Suppressor macrophage treated with lipopolysaccharide for 1 hour (primary cell): ENCODE measurements at places on chromosomes 13 and 19.

DNA sequence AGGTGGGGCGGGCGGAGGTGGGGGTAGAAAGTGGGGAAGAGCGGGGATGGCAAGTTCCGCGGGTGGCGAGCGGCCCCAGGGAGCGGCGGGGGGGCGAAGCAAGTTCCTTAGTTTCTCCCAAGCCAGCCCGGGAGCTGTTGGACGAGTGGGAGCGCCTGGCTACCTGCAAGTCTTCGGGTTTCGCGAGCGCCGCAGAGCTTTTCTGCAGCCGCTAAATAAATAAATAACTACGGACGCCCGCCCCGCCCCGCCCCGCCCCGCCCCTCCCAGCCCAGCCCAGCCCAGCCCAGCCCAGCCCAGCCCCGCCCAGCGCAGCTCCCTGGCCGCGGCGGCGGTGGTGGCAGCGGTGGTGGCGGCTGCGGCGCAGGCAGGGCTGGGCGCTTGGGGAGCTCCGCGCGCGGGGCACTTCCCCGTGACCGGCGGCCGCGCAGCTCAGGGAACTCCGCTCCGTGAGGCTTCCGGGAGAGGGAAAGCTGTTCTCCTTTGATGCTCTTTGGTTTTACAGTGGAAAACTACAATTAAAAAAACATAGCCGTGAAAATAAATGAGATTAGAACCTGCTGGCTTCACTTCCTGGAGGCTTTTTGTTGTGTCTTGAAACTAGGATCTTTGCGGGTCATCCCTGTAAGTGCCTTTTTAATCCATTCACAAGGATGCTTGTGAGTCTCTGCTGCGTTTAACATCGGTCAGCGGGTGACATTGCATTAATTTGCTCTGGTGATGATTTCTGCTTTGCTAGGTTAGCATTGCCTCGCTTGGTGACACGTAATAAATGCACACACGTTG is at the start of gene UBE2L5:
UBE2L5 (plus strand) TSS at position 440 of the 786 bp plus-strand sequence. CDS start 5,498 bp downstream, outside the sequence.
- DNase-seq: peak; percentile 85

DNA sequence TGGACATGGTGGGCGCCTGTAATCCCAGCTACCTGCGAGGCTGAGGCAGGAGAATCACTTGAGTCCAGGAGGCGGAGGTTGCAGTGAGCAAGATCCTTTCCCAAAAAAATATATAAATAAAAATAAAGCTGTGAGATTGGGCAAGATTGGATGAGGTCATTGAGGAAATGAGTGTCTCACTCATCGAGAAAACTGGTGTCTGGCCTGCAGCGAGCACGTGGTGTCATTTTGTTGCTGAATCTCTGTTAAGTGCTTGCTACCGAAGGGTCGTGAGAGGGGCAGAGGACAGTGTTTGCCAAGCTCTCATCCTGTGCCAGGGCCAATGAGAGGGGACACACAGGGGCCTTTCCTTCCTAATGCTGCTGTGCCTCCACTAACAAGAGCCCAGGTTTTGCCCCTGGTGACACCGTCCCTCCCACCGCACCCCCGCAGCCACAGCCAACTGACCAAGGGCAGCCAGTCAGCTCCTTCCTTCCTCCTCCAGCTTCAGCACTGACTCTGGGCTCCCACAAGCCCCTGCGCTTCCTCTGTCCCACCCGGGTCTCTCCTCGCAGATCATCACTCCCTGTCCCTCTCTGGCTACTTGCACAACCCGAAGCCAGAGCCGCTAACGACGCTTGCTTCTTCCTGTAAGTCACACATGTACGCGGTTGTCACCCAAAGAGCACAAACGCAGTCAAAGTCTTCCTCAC is 3.2 kb downstream of the POLD1 start:
- peak; percentile 85 for DNase-seq

- DNase-seq: peak; percentile 84
Observed at GRCh38 chr19:33795370-33796163, 1.1 kb upstream of the KCTD15 start.

- DNase-seq: no peak
Observed at GRCh38 chr13:40120781-40121180, 465.3 kb downstream of the COG6 start.

GRCh38 chr13:100517728-100518127 is 70.9 kb downstream of the GGACT start:
- DNase-seq: no peak

DNA sequence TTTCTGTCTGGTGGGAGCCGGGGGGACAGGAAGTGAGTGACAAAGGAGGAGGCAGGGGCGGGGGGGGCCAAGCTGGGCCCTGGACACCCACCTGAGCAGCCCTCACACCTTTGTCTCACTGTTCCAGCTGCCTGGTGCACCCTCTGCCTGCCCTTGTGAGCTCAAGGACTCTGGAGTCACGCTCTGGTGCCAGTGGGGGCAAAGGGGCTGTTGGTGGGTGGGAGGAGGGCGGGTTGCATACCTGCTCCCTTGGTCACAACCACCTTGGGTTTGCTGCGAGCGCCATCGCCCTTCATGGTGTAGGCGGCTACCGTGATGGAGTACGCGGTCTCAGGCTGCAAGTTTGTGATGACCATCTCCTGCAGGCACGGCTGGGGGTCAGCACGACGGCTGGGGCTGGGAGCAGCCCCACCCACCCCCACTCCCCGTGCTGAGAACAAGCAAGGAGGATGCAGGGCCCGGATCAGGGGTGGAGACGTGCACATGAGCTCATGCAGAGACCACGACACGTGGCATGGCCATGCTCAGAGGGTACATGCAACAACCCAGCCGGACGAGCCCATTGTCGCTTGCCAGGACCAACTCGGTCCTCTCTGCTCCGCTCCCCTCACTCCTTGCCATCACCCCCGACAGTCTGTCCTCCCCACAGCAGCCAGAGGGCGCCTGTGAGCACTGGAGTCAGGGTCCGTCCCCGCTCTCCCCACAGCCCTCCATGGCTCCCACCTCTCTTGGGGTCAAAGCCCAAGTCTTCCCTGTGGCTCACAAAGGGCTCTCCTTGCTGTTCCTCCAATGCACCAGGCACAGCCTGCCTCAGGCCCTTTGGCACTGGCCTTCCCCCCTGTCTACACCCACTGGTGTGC is 114.9 kb downstream of the PTPRS start:
- DNase-seq: no peak

DNA sequence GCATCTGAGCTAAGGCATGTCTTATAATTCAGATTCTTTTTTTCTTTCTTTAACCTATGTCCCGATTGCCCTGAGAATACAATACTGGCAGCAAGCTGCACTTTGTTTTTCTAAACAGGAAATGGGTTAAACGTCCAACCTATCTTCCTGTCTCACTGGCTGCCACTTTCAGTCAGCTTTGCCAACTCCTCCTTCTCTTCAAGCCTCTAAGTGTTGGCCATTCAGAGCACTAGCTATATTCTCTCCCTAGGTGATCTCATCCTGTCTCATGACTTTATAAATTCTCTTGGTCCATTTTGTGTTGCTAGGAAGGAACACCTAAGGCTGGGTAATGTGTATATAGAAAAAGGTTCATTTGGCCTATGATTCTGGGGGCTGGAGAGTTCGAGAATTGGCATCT is 109.5 kb upstream of the TSC22D1 start:
- DNase-seq: no peak

DNA sequence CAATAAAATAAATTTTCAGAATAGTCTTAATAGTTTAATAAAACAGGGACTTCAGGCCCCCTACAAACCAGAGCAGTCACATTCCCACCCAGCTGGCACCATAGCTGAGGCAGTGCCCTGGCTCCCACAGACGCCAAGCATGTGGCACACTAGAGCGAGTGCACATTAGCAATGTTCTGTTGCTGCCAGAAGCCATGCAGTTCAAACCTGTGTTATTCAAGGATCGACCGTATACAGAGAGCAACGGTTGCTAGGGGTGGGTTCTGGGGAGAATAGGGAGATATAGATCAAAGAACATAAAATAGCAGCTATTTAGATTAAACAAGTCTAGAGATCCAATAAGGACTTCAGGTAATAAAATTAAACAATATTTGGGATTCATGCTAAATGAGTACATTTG is 419.3 kb upstream of the KLHL1 start:
- no peak for DNase-seq

- DNase-seq: no peak
Observed at GRCh38 chr13:73715911-73716510, 418.2 kb downstream of the KLF12 start.

DNA sequence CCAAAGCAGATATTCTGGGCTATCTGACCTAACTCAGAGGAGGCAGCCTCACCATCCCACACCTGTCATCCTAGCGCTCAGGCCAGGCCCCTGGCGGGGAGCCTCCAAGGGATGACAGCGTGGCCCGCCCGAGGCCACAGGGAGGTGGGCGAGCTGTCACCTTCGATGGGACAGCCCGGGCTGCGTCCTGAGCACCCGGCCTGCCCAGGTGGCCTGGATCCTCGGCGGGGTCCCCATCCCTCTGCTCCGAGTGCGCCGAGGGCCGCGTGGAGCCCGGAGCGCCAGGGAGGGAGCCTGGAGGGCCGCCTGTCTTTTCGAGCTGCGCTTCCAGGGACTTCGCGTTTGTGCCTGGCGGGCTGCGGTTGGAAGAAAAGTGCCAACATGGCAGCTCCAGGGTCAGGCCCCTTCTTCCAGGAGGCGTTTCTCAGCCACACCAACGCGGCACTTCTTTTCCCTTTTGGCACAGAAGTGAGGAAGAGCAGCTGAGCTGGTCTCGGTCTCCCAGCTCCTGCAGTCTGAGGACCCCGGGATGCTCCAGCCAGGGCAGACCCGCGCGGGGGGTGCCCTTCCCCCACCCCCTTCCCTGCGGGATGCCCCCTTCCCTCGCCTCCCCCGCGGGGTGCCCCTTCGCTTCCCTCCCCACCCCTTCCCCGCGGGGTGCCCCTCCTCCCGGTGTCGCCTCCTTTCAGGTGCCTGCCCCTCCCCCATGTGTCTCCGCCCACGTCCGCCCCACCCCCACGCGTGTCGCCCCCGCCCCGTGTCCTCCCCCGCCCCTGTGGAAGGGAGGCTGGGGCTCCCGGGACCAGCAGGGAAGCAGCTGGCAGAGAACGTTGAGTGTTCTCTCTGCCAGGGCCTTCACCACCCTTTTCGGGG is 42.3 kb downstream of the GJA3 start:
- DNase-seq: peak; percentile 42

GRCh38 chr19:16382775-16383543 is 58.3 kb downstream of the KLF2 start:
- DNase-seq: peak; percentile 85

GRCh38 chr19:38163419-38164290 is 60.4 kb downstream of the DPF1 start:
- DNase-seq: no peak

GRCh38 chr13:42673677-42674076 is 99.7 kb downstream of the TNFSF11 start:
- DNase-seq: no peak

DNA sequence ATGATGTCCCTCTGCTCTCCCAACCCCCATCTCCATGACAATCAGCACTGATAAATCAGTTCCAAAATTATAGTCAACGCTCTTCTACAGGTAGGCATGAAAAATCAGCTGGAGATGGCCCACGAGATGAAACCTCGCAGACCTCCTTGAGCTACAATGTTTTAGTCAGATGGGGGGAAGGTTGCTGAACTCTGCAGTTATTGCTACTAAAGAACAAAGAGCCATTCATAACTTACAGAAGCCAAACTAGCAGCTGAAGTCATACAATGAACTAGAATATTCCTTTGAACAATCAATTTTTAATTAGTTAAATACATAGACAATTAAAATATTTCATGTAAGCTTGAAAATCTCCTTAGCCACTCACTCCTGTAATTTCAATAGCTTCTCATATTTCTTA is 179.2 kb downstream of the NHLRC3 start:
- DNase-seq: no peak

- DNase-seq: no peak
Observed at GRCh38 chr13:74560325-74560724, 426.1 kb upstream of the KLF12 start.

DNA sequence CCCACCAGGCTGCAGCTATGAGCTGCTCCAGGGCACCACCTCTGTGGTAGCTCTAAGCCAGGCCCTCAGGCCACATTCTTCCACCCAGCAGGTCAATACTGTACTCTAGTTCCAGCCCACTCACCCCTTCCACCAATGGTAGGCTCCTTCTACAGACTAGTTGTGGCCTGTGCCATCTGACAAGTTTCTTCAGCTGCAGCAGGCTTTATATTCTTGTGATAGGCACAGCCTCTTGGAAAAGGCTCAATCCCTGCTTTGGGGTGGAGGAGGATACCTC is 8.5 kb downstream of the MICU2 start:
- no peak for DNase-seq

GRCh38 chr13:26075498-26075897 is 23.7 kb upstream of the SHISA2 start:
- no peak for DNase-seq

GRCh38 chr13:22120646-22121045 is 449.8 kb downstream of the FGF9 start:
- peak; percentile 17 for DNase-seq

DNA sequence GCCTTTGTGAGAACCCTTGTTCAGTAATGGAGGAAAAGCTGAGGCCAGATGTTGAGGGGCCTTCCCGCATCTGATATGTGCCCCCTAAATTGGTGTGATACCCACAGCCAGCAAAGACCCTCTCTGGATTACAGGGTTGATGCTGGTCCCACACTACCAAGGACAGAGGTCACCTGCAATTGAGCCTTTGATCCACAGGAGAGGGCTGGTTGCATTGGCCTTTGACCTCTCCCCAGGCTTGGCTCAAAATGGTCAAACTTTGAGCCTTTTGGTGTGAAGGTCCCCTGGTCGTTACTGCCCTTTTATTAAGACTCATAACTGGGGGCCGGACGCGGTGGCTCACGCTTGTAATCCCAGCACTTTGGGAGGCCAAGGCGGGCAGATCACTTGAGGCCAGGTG is 8.4 kb upstream of the MRPL4 start:
- no peak for DNase-seq

DNA sequence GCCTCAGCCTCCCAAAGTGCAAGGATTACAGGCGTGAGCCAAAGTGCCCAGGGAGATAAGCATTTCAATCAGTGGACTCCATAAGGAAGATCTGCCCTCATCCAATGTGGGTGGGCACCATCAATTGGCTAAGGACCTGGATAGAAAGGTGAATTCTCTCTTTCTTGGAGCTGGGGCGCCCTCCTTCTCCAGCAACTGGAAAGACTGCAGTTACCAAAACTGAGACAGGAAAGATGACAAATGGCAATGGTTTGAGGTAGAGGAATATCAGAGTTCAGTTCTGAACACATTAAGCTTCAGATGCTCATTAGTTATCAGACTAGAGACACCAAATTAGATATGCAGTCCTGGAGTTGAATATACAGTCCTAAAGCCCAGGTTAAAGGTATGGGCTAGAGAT is 10.5 kb upstream of the ELF1 start:
- no peak for DNase-seq

DNA sequence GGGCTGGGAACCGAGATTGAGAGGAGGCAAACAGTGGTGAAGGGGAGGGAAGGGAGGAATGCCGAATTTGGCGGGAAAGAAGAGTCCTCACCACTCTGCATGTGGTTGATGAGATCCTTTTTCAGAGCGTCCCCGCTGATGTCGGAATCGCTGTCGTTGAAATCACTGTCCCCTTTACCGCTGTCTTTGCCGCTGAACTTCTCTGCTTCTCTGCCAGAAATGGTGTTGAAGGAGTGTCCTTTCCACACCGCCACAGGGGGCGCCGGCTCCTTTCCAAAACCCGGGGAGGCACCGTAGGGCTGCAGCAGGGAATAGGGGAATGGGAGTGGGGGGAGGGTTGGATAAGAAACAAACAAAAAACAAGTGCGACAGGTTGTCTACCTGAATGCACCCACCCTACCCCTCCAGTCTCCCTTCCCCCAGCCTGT is 3.1 kb downstream of the PCDH8 start:
- no peak for DNase-seq

GRCh38 chr19:48354332-48354992 is 9.3 kb downstream of the TMEM143 start:
- no peak for DNase-seq
